ENCODE measurements at places on chromosomes 13 and 19.

DNA sequence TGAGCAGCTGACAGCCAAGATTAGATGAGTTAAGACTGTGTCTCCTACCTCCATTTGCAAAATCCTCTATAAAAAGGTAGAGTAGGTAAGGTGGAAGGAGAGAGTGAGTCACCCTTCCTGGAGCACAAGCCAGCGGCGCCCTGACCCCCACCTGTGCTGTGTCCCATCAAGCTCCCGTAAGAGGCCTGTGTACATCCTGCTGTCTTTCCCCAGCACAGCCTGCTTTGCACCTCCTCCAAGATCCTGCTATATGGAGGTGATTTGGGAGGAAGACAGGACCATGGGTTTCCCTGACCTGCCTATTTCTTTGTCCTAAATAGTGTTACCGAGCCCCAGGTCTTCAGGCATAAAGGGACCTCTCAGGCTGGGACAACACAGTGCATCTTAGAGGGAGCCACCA is 62.3 kb upstream of the UQCRFS1 start:
- DNase-seq = no peak

- no peak for DNase-seq
Observed at GRCh38 chr19:9835507-9835949, 410 bp downstream of the PIN1 start.

- DNase-seq = no peak
Observed at GRCh38 chr19:32624410-32624809, 43.4 kb downstream of the PDCD5 start.

- DNase-seq = peak; percentile 47
Observed at GRCh38 chr19:57103573-57104277, 16.1 kb upstream of the USP29 start.

GRCh38 chr13:98275681-98276171 is 98.7 kb upstream of the RNF113B start:
- DNase-seq = no peak

DNA sequence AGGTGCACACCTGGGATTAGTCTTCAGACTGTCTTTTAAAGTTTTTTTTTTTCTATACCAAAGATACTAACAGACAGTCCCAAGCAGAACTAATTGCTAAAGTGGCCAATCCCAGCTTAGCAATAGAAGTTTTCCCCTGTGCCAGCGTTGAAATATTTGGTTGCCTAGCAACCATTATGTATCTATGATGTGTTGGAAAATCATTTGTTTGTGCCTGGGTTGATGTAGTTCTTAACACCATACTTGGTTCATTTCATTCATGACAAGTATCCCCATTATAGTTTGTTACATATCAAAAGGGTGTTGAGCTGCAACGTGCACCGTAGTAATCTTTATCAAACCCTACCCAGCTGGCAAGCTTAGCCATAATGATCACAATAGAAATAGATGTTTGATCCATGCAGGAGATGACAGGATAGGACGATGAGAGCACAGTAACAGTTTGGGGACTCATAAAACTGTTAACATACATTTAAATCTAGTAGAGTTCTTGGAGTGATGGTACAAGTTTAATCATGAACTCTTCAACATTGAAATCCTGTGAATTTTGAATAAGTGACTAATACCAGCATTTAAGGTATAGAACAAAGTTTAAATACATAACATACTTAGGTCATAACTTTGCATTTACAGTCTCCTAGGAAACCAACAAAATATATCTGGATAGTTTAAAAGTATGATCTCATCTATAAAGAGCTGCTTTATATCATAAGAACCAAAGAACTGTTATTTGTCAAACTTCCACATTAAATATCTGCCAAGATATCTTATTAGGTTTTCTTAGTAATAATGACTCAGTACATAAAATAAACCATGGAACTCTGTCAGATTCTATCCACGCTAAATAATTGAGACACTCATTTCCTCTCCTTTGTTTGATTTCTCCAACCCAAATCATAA is 73.4 kb downstream of the MBNL2 start:
- DNase-seq = no peak

GRCh38 chr19:18194554-18195238 is 1.7 kb downstream of the MPV17L2 start:
- no peak for DNase-seq

- peak; percentile 57 for DNase-seq
Observed at GRCh38 chr13:34035676-34036325, 217.9 kb downstream of the RFC3 start.

GRCh38 chr19:48872884-48873475 is 759 bp downstream of the PPP1R15A start:
- peak; percentile 93 for DNase-seq

DNA sequence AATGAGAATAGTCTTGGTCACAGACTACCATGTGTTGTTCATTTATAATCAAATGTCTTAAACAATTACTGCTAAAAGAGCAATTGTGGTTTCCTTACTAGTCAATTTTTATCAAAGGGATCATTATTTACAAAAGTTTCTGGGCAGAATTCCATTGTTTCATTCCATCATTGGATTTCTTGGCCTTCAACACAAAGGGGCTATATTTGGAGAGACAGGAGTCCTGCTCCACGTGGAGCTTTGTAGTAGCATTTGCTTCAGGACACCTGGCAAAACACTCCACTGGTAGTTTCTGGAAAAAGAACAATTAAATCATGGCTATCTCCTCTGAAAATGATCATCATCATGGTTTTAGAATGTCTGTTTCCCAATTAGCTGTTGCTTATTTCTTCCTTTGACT is 22.3 kb upstream of the STARD13 start:
- DNase-seq = no peak

GRCh38 chr19:36060430-36060829 is 5.7 kb downstream of the WDR62 start:
- DNase-seq = no peak

DNA sequence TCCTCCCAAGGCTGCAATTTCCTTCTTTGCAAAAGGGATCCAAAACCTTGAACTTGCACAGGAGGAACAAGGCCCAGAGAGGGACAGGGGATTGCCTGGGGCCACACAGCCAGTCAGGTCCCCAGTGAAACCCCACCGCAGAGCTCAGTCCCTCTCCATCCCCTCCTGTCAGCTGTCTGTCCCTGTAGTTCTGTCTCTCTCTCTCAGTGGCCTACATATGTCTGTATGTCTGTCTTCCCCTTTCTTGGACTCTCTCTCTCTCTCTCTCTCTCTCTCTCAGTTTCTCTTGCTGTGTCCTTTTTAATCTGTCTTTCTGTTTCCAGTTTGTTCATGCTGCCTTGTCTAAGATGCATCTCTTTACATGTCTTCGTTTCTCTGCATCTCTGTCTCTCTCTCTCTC is 11.5 kb downstream of the CEACAM19 start:
- no peak for DNase-seq

DNA sequence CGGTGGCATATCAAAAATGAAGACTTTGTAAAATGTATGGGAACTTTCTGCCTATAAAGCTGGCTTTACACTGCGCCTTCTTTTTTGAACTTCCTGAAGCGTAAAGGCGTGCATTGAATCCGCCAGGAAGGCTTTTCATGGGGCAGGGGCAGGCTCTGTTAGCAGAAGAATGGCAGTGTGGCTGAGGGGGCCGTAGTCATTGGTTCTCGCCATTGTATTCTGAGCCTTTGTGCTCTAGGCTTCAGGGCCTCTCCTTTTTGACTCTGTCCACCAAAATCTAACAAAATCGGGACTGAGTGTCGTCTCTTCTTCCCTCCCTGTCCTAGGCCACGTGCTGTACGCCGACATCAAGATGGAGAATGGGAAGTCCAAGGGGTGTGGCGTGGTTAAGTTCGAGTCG is 14.1 kb downstream of the PRAM1 start:
- no peak for DNase-seq

DNA sequence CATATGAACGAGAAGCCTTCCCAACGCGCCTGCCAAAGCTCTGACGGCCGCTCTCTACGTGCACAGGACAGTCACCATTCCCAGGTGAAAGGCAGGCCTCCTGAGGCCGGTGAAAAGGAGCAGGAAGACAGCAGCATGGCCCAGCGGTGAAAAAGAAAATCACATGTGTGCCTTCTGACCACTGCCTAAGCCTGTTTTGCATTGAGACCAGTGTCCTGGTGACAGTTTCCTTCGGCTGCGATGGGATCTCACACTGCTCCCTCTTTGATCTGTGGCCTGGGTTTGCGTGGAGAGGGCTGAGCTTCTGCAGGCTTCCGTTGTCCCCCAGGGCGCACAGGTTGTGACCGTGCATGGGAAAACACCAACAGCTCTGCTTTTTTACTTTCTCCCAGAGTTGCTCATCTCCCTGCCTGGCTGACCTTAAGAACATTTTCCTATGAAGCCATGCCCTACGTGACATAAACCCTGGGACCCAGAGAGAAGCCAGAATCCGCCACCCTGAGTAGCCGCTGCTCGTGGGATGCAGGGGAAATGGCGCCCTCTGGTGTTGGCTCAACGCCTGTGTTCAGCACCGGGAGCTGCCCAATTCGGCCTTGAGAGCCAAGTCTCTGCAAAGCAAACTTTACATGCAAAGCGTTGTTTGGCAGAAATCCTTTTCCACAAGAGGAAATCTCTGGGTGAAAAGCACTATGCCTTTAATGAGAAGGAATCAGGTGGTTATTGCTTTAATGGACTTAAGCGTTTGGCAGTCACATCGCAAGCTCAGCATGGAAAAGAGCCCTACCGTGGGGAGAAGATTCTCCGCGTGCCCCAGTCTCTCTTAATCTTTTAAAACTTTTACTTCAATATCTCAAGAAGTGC is 112.2 kb upstream of the GPR12 start:
- DNase-seq = peak; percentile 31

All from HepG2 (cell line).